ENCODE measurements at places on chromosomes 12 and 14.

GRCh38 chr14:65803885-65804284 is 391.4 kb downstream of the FUT8 start:
- DNase-seq: no peak

- peak; percentile 35 for DNase-seq
Measured at GRCh38 chr14:55580470-55581341, 699 bp downstream of the KTN1 start.

- DNase-seq: no peak
Measured at GRCh38 chr12:2733493-2734355, 61.0 kb upstream of the FKBP4 start.

DNA sequence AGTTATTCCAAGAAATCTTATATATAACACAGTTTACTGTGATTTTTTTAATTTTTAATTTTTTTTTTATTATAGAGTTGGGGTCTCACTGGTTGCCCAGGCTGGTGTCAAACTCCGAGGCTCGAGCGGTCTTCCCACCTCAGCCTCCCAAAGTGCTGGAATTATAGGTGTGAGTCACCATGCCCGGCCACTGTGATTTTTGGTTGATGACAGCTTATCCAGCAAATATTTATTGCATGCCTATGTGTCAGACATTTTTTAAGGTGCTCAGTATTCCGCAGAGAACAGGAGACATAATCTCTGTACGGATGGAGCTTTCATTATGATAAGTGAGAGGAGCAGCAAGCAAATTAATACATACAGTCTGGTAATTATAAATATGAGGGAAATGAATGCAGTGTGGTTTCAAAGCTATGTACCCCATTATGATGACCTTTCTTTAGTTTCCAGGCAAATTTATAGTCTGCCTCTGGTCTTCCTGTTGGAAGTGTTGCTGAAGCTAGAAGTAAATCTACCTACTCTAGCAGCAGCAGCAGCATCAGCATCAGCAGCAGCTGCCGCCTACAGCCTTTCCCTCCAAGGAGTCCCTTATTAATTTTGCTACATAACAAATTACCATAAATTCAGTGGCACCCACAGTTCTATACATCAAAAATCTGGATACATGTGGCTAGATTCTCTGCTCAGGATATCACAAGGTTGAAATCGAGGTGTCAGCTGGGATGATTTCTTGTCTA is 32.3 kb downstream of the FRS2 start:
- DNase-seq: no peak

- no peak for DNase-seq
Measured at GRCh38 chr14:59354666-59355065, 110.5 kb downstream of the GPR135 start.

- DNase-seq: peak; percentile 51
Measured at GRCh38 chr14:24036169-24036962, 15.4 kb upstream of the CARMIL3 start.

DNA sequence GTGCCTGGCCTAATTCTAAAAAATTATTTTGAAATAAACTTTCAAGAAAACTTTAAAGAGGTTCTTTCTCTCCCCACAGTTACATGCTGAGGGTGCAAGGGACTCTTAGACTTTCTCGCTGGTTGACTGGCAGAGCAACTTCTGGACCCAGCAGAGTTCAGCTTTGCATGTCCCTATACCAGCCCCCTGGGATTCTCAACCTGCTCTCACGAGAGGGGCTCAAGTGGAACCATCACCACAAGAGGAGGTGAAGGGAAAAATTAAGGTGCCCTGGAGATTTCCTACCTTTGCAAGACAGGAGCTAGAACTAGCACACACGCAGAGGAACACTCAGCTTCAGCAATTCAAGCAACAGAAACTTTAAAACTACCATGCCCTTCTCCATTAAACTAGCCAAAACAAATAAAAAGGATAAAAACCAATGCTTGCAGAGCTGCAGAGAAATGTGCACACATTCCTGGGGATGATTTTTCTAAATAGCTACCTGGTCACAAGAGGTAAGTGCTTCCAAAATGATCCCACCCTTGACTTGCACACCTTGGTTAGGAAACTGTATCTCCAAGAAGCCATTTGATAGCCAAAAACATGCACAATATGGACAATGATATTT is 2.5 kb downstream of the HVCN1 start:
- DNase-seq: no peak

DNA sequence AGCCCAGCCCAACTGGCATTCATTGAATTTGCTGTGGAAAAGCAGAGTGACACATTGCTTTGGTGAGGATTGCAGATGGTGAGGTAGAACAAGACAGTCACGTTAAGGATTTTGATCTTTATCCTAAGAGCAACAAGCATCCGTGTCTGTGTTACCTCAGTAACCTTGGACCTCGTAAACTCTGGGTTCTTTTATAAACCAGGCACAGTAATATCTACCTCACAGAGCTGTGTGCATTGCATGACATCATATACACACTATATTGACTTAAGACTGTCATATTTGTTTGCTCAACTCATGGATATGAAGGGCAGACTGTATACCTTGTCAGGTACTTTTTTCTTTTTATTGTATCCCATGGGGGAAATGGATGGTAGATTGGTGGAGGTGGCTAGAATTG is 156.2 kb downstream of the ETV6 start:
- no peak for DNase-seq

- peak; percentile 84 for DNase-seq
Measured at GRCh38 chr14:20454516-20455354, at the start of the genes APEX1 and OSGEP. Gene APEX1, plus strand, starts transcription at chr14:20455226. Its CDS starts 420 bp downstream, at chr14:20455646. Gene OSGEP, minus strand, starts transcription at chr14:20454812. Its CDS starts 129 bp downstream, at chr14:20454683.

DNA sequence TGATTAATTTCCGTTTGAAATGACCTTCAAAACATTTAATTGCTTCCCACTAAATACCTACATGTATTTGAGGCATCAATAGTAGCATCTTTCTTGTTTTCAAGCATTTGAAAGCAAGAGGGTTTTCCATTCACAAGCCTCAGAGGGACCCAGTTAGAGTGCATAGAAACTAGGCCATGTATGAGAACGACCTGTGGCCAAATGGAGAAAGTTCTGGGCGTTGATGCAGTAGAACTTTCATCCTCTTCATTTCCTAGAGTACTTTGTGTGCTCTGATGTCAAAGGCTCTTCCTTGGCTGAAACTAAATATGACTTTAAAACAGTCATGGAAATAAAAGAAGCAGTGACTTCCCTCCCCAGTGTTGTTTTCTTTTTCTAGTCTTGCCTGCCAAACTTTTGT is 944 bp upstream of the DHRS7 start:
- no peak for DNase-seq

GRCh38 chr14:91326514-91327249 is 82.2 kb upstream of the GPR68 start:
- no peak for DNase-seq

DNA sequence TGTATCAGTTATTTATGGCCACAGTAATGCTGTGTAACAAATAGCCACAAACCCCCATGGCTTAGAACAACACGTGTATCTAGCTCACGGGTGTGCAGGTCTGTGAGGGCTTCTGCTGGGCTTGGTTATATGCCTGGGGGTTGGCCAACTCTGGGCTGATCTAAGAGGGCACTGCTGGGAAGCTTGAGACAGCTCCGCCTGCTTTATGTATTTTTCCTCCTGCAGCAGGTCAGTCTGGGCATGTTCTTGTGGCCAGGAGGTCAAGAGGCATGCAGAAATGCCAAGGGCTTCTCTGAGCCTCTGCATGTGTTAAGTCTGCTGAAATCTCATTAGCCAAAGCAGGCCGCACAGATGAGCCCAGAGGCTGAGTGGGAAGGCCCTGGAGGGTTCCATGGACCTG is 105.8 kb downstream of the ZNF664 start:
- DNase-seq: no peak

GRCh38 chr12:51434305-51434704 is 9.7 kb downstream of the SLC4A8 start:
- no peak for DNase-seq

DNA sequence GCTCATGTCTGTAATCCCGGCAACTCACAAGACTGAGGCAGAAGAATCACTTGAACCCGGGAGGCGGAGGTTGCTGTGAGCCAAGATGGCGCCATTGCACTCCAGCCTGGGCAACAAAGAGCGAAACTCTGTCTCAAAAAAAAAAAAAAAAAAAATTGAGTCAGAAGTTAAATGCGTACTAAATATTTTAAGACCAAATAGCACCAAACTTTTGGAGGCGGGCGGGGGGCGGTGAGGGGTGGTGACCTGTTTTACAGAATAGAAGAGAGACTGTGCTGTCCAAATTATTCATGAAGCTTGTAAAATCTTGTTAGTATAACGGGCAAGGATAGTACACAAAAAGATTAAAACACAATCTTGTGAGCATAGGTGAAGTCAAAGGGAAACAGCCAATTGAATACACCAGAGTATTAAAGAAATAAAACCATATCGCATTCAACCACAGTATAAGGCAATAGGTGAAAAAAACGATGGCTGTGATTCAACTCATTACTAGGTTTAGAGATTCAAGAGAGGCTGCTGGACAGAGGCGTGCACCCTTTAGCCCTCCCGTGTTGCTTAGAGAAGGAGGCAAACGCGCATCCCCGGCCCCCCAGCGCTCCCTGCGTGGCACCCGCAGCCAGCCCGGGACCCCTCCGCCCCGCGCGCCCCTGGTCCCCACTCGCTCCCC is 571 bp downstream of the ZNF891 start:
- DNase-seq: no peak

- no peak for DNase-seq
Measured at GRCh38 chr12:106585521-106586277, 2.9 kb downstream of the RFX4 start.

GRCh38 chr12:11830307-11830801 is 180.9 kb downstream of the ETV6 start:
- no peak for DNase-seq

DNA sequence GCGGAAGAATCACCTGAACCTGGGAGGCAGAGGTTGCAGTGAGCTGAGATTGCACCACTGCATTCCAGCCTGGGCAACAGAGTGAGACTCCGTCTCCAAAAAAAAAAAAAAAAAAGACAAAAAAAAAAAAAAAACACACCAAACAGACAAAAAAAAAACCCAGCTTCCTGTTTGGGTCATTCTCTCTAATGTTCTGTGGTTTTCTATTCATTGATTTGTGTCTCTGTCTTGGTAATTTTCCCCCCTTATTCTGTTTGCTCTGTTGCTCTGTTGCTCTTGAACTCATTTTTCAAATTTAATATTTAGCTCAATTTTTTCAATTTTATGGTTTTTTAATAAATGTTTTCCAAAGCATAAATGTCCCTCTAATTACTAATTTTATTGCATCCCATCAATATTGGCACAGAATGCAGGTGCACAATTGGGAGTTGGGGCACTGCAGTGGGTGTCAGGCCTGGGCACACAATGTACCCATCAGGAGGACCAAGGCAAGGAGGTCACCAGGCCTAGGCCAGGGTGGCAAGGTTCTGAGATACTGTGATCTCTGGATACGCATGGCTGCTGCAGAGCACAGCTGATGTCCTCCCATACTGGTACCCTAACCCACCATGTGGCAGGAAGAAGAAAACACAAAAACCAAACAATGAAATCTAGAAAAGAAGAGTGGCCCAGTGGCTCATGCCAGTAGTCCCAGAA is 8.0 kb upstream of the GNPTAB start:
- DNase-seq: no peak

DNA sequence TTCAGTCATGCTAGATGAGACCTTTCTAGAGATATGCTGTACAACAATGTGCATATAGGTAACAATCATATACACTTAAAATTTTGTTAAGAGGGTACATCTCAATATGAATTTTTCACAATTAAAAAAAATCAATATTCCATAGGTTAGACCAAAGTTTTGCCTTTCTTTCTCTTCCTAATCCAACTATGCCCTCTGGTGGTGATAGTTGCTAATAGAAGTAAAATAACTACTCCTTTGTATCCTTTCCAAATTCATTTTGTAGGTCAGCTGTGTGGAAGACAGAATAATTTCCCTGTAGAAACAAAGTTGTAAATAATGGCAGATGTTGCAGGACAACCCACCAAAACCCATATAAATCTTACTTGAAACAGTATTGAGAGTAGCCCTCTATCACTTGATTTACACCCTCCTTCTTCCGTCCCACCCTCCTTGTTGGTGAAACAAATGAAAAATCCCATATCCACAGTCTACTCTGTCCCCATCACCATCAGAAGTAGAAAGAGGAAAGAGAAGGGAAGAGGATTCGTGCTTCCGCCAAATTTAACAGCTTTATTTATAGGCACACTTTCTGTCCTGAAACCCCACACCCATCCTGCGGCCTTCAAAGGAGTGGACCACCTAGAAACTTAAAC is 34.2 kb upstream of the KICS2 start:
- DNase-seq: peak; percentile 2

- DNase-seq: no peak
Measured at GRCh38 chr12:52582486-52582885, 8.8 kb upstream of the KRT74 start.

DNA sequence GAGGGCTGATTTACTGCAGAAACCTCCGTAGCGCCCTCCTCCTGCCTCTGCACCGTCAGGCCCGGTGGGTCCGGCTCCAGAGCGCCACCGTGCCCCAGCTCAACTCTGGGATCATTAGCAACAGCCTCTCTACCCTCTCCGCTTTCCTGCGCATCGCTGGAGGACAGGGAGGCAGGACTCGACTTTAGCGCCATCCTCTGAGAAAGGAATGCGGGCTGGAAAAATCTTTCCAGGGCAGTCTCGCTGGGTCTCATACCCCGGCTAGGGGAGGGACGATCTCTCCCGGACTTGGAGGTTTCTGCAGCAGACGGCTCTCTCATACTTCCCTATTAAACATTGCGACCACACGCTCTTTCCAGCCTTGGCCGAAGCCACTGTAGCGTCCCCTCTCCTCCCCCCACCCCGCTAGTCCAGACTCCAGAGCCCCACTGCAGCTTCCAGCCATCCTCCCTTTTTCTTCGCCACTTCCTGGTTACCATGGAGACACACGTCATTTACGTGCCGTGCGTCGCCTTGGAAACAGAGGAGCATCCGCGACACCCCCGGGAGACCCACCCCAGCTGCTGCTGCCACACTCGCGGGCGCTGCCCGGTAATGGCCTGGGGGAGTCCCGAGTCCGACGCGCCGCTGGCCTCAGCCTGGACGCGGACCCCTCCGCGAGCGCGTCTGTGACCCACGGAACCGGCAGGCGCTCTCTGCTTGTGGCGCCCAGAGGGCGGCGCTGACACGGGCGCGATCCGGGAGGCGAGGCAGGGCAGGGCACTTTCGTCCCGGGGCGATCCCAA is at the start of gene CCDC184:
Gene CCDC184 (plus strand): TSS at position 554 of the 785 bp plus-strand sequence. CDS start 479 bp downstream, outside the sequence.
- DNase-seq: peak; percentile 52

GRCh38 chr12:44697511-44697910 is 178.6 kb downstream of the NELL2 start:
- DNase-seq: no peak

DNA sequence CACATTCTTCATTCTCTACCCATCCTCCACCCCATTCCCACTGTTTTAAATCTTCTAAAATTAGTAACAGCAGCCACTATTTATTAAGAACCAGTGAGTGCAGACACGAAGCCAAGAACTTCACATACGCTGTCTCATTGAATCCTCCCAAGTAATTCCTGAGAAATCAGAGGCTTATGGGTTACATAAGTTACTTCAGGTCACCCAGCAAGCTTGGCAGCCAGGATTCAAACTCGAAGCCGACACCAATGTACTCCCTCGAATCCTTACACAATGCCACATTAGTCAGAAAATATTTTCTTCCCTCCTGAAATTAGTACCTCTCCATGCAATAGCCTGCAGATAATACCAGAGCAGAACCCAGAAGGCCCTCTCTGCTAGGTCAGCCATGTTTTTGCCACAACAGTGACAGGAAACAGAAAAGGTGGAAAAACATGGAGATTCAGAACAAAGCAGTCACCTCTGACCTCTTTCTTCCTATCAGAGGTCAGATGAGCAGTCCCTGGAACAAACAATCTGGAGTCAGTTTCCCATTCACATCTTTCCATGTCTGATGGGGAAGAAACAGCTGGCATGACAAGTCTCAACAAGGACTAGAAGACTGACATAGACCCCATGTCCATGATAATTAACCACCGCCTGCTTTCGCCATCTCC is 16.4 kb downstream of the NID2 start:
- no peak for DNase-seq
